ENCODE measurements at places on chromosomes 13 and 19.

GRCh38 chr13:79457948-79458347 is 23.0 kb upstream of the NDFIP2 start:
- DNase-seq, result no peak

DNA sequence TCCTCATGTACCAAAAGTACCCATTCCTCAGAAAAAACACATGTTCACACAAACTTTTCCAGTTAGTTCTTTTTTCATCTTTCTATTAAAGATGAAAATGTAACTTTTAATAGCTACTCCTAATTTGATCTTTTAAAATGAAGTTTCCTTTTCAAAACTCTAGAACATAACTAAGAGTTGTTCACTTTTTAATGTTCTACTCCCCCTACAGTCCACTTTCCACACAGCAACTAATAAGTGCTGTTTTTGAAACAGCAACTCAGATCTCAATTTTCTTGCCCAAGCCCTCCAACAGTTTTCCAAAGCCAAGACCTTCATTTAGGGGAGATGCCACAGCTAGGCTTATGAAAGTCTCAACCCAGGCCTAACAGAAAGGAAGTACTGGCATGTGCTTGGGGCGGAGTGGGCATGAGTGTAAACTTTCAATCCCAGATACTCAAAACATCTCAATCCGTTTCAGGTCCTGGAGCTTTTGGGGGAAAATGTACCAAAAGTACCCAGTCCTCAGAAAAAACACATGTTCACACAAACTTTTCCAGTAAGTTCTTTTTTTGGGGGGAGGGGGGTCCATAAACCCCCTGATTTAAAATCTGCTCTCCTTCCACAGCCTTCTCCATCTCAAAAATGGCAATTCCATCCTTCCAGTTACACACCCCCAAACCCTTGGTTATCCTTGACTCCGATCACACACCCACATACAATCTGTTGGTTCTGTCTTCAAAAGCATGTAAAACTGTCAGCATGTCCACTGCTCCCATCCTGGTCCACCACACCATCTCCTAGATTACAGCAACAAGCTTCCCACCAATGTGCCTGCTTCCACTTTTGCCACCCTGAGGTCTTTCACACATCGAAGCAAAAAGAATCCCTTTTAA is 2.0 kb downstream of the FBL start:
- DNase-seq, result peak; percentile 42

GRCh38 chr19:6997679-6998445 is 23.4 kb downstream of the MBD3L2B start:
- no peak for DNase-seq

- no peak for DNase-seq
Measured at GRCh38 chr13:97975280-97975847, 21.9 kb downstream of the IPO5 start.

- DNase-seq, result no peak
Measured at GRCh38 chr19:18173572-18174288, at the start of gene IFI30. Gene IFI30, plus strand, starts transcription at chr19:18173813. Its CDS starts 29 bp downstream, at chr19:18173842.

DNA sequence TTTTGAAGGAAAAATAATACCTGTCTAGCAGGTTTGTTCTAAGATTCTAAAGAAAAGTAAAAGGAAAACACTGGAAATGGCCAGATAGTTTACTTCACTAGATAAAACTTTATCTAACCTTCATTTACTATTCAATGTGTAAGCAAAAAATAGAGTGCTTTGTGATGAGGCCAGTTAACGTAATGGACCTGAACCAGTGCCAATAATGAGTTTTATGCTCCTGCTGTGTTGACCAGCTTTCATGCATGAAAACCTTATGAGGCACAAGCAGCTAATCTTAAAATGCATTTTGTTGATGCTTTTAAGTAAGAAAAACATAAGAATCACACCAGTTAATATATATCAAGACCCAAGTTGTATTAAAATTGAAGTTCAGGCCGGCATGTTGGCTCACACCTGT is 617.2 kb upstream of the GPC6 start:
- peak; percentile 27 for DNase-seq

GRCh38 chr13:53782488-53782961 is 753.9 kb downstream of the OLFM4 start:
- DNase-seq, result peak; percentile 43

GRCh38 chr19:919199-920050 is 2.3 kb downstream of the KISS1R start:
- no peak for DNase-seq

- no peak for DNase-seq
Measured at GRCh38 chr19:1401138-1401888, at the start of gene GAMT. Gene GAMT, minus strand, starts transcription at chr19:1401542. Its CDS starts 66 bp downstream, at chr19:1401476.

GRCh38 chr13:32267836-32268439 is 47.2 kb downstream of the ZAR1L start:
- DNase-seq, result no peak

- DNase-seq, result no peak
Measured at GRCh38 chr13:99802416-99802815, 169.2 kb downstream of the ZIC5 start.

DNA sequence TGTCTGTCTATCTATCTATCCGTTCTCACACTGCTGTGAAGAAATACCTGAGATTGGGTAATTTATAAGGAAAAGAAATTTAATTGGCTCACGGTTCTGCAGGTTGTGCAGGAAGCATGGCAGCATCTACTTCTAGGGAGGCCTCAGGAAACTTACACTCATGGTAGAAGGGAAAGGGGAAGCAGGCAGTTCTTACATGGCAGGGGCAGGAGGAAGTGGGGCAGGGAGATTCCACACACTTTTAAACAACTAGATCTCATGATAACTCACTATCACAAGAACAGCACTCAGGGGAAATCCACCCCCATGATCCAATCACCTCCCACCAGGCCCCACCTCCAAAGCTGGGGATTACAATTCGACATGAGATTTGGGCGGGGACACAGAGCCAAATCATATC is 105.3 kb downstream of the SLC10A2 start:
- DNase-seq, result no peak

DNA sequence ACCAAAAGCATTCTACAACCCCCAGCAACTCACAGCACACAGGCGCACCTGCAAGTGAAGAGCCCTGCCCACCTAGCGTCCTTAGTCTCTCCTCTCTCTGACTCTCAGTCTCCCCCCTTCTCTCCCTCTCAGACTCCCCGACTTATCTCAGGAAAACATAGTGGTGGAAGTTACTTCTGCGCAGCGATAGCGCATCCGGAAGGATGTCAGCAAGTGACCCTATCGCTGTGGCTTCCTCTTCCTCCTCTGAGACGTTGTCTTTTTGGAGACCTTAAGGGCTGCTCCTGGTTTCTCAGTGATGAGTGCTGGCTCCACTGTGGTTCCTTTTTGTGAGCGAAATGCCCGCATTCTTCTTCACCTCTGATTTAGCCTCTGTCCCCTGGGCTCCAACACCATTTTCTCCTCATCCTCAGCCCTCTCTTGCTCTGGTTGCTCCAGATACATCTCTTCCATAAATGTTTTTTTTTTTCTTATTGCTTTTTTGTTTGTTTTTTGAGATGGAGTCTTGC is 1.4 kb upstream of the YIF1B start:
- no peak for DNase-seq

- DNase-seq, result no peak
Measured at GRCh38 chr19:6020166-6020882, 42.4 kb upstream of the RANBP3 start.

DNA sequence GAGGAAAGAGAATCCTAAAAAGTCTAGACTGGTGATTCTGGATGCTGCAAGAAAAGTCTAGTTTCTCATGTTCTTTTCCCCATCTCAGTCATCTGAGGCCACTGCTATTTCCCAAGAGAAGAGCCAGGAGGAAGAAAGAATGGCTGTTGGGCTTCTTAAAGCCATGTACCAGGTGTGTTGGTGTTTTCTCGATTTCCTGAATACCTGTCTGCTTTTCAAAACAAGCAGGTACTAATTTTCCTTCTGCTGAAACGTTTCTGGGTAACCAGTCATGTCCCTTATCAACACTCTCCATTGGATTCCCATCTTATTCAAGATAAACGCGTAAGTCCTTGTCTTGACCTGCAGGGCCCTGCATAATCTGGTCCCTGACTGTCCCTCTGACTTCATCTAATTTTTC is 1.1 kb downstream of the ZNF570 start:
- DNase-seq, result no peak

DNA sequence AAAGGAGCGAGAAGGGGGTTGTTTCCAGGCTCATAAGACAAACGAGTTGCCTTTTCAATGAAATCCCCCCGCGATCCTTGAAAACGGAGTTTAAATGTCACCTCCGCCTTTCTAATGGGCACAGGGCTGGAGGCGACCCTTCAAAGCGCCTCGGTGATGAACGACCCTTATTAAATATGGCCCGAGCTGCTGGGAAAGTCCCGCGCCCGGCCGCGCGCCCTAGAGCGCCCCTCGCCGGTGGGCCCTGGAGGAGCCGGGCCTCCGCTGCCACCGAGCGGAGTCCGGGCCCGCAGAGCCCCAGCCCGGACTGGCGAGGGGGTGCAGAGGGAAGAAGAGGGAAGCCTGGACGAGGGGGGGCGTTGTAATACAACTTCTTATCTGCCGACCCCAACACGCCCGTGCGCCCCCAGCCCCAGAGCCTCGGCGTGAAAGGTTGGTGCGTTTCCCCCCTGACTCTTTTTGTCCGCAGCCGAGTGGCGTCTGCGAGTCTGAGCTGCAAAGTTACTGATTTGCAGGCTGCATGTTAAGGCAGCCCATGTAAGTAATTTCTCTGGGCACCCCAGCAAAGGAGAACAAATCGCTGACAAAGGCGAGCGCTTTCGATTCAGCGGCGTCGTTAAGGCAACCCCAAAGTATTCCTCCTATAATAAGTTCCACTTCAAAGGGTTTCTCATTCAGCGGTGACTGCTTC is 11.9 kb downstream of the ZIC5 start:
- no peak for DNase-seq

DNA sequence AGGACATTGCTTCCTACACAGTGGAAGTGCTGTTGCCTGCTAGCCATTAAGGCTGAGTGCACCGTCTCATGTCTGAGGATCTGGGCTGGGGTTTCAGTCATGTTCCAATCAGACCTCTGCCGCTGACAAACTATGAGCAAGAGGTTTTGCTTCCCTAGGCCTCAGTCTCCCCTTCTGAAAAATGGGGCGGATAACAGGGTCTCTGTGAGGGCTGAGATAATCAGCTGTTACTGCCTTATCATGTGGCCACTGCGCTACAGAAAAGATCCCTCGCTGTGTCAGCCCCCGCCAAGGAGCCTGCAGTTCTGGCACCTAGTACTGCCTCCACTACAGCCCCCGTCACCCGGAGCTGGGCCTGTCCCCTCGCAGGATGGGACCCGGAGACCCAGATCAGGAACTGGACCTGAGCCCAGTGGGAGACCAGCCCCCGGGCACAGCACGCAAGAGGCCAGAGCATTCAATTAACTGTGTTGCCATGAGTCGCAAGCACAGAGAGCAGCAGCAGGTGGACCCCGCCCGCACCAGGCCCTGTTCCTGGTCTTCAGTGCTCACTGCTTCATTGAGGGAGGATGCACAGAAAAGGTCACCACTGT is 3.0 kb upstream of the PNKP start:
- no peak for DNase-seq

DNA sequence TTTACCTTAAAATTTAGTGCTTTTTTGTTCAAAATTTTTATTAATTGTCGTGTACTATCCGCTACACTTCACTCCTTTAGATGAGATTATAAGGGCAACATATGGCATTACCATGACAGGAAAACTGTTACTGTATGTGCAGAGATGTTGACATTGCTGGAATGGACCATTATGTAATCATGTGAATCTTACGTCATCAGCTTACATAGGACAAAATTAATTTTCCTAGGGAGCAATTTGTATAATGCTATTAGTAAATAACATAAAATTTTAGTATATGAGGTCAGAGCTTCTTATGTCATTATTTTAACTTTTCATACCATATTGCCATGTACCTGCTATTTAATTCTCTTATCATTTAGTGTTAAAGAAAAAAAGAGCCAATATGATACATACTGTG is 110.4 kb upstream of the KLHL1 start:
- DNase-seq, result no peak

DNA sequence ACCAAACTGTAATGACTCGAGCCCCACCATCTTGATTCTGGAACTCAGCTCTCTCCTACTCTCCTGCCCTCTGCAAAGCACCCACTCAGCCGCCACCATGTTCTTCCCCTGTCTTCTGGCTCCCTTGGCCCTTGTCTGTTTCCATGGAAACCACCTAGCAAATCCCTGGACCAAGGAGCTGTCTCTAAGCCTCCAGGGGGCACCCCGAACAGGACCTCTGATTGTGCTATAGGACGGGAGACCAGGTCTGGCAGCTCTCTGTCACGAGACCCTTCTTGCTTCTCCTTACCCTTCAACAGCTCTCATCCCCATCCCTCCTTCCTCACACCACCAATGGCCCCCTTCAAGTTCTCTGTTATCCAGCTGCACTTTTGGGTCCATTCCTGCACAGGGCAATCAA is 277.7 kb upstream of the ZNF507 start:
- DNase-seq, result no peak

DNA sequence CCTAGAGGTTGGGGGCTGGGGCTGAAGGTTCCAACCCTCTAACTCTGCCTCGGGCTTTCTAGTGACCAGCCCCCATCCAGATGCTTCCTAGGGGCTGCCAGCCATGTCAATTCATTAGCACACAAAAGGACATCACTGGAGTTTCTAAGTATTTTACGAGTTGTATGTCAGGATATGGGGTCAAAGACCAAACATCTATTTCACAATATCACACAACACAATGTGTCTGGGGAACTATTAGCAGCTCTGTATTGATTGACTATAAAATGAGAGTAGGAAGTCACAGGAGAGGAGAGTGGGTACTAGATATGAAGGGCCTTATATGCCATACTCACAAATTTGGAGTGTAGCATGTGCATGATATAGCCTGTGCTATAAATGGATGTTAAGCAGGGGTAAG is 42.1 kb downstream of the LPAR6 start:
- no peak for DNase-seq

DNA sequence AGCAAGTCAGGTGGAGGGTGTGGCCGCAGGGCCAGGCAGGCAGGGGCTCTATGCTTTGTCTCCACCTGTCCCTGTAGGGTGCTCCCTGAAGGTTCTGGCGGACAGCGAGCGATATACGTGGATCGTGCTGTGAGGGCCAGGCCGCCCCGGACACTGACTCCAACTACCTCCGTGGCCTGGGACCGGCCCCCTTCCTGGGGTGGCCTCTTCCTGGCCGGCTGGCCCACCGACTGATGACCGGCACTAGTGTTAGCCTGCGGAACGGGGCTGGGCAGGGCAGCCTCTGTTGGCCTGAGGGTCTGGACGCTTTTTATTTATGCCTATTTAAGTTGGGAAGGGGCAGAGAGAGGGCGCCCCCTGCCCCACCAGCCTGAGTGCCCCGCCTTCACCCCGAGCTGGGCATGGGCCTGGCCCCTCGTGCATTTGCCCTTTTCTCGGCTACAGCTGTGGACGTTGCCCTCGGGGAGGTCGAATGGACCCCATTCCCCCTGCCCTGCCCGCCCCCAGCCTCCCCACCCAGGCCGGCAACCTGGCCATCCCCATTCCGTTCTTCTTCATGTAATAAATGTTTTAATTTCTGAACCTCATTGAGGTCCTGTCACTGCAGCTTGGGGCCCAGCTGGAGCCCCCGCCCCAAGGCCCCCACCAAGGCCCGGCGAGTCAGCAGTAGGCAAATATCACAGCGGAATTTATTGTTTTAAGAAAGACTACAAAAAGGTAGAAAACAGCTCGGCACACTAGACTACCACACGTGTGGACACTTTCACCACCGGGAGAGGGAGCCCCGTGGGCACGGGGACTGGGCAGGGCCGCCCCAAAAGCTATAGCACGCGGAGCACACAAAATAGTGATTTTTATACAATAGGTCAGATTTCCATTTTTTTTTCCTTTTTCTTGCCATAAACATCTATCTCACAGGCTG is 8.8 kb downstream of the DCAF15 start:
- no peak for DNase-seq
